ENCODE measurements at places on chromosomes 4 and X. TPM values are rescaled to one million over a fixed set of nuclear protein-coding genes. Genes with fewer than 3 reads are reported as not detected.

DNA sequence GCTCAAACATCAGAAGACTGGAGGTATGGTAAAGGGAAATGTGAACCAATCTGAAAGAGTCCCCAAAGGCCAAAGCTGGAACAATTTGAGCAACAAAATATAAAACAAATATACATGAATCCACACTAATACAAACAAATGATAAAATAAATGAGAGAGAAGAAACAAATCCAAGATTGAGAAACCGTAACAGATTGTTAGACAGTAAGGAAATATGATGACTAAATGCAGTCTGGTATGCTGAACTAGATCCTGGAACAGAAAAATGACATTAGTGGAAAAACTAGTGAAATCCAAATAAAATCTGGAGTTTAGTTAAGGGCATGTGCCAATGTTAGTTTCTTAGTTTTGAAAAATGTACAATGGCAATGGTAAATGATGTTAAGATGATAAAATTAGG, 15.9 kb downstream of the PPA2 start:
- H3K36me3 ChIP-seq = peaks cover 15% of the 10 kb centered on the region
- no peak overlapping the region for H3K4me3 ChIP-seq
- no peak for DNase-seq
- no peaks in the 10 kb centered on the region for H3K4me1 ChIP-seq

DNA sequence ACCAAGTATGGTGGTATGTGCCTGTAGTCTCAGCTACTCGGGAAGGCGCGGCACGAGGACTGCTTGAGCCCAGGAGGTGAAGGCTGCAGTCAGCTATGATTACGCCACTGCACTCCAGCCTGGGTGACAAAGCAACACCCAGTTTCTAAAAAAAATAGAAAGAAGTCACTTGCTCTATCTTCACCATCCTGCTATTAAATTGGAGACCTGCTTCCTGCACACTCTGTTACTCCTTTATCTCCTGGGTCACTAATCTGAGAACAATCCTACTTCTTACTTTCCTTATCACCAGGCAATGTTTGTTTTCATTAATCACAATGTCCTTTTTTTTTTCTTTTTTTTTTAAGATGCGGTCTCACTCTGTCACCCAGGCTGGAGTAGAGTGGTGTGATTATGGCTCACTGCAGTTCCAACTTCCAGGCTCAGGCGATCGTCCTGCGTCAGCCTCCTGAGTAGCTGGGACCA, 16.2 kb downstream of the PRKX start:
- H3K36me3 ChIP-seq = no peaks in the 10 kb centered on the region
- H3K27me3 ChIP-seq = no peaks in the 10 kb centered on the region
- H3K4me3 ChIP-seq = no peak overlapping the region
- peaks cover 5% of the 10 kb centered on the region for H3K4me1 ChIP-seq

DNA sequence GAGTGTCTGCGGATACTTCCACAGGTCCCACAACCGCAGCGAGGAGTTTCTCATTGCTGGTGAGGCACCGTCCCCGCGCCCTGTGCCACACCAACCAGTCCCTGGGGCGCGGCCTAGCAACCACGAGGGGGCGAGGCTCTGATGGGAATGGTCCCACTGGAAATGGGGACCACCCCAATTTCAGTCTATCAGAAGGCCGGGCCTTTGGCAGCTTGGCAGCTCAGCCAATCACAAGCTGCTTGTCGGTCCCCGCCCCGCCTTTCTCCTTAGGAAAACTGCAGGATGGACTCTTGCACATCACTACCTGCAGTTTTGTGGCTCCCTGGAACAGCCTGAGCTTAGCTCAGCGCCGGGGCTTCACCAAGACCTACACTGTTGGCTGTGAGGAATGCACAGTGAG, 3.0 kb downstream of the TIMP1 start:
- H3K36me3 ChIP-seq = no peaks in the 10 kb centered on the region
- H3K27me3 ChIP-seq = no peaks in the 10 kb centered on the region
- H3K27ac ChIP-seq = no peak overlapping the region
- DNase-seq = no peak
- no peak overlapping the region for H3K4me3 ChIP-seq

- no peak overlapping the region for H3K4me3 ChIP-seq
- no peaks in the 10 kb centered on the region for H3K4me1 ChIP-seq
- no peak for DNase-seq
- no peaks in the 10 kb centered on the region for H3K27me3 ChIP-seq
- no peaks in the 10 kb centered on the region for H3K36me3 ChIP-seq
Observed at GRCh38 chr4:157983300-157983699, 189.5 kb downstream of the GASK1B start.

Gene GRPR
- total RNA-seq = not detected

Gene LRIT3
- 0.33 TPM for total RNA-seq

Gene TEX13D
- total RNA-seq = not detected

Gene IL15
- 7.0 TPM for total RNA-seq
